Transverse colon (tissue), 4 donors: ENCODE measurements at places on chromosomes 7 and 10. TPM values are rescaled to one million over a fixed set of nuclear protein-coding genes. Genes with fewer than 3 reads are reported as not detected.

GRCh38 chr7:127437837-127438236 lies 45.3 kb upstream of the ZNF800 start:
- no peak for DNase-seq

- no peak for DNase-seq
Observed at GRCh38 chr10:101575091-101575490, 13.0 kb downstream of the POLL start.

DNA sequence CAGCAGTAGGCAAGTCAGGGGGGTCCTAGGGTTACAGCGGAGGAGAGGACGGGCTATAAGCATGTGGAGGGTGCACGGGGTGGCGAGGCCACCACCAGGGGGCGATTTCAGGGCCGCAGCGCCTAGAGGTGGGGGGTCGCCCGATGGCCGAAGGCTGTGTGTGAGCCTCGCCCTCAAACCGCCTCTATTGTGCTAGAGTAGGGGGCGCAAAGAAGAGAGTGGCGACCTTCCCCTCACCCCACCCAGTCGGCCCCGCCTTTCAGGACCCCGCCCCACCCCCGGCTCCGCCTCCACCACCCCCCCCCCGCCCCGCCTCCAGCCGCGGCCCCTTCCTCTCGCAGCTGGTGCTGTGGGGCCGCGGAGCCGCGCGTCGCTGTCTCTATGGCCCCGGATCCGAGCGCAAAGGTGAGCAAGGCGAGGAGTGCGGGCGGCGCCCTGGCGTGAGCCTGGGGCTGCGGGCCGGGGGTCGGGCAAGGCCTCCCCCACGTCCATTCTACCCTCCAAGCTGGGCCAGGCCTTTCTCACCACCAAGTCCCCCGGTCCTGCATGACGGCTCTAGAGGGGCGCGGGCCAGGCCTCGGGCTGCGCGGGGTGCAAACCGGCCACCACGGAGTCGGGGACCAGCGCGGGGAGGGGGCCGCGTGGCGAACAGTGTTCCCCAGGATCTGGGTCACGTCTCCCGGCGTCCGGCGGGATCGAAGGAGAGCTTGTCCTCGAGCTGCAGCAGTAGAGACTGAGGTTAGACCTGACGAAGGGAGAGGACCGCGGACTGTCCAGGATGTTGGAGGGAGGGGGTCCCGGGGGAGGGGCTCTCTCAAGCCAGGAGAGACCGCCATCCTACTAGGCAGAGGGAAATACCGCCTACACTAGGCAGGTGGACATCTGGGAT lies at the start of gene SEMA4G:
Gene SEMA4G (plus strand): TSS at position 318 of the 889 bp plus-strand sequence. CDS start 3,409 bp downstream, outside the sequence.
- peak; percentile 59 for DNase-seq

- DNase-seq: no peak
Observed at GRCh38 chr7:2732388-2732787, 44.4 kb downstream of the AMZ1 start.

Gene CASTOR2
- 4.5 TPM for total RNA-seq

GRCh38 chr10:57260175-57260574 lies 899.1 kb upstream of the ZWINT start:
- no peak for DNase-seq

Gene ADARB2
- 2.5 TPM for total RNA-seq

DNA sequence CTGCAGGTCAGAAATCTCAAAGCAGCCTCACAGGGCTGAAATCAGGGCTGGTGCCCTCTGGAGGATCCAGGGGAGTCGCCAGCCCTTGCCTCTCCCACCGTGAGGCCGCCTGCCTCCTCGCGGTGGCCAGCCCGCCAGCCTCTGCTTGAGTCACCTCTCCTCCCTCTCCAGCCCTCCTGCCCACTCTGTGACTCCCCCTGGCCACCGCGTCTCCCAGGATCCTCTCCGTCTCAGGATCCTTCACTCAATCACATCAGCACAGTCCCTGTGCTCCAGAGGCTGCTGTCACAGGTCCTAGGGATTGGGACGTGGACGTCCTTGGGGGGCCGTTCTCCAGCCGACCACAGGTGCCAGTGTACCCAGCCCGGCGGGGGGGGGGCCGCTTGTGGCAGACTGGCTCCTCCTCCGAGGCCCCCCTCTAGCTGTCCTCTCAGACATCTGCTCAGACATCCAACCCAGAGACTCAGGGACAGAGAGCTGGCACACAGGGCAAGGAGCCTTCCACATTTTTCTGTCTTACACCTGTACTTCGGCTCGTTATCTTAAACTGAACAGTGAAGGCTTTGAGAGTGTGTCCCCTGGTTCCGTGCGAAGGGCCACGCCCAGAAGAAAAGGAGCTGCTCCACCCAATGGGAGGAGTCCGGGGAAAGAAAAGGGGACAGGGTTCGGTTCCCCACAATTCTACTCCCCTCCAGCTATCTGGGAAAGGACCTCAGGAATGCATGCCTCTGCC lies 9.4 kb upstream of the PPP2R2D start:
- DNase-seq: no peak

DNA sequence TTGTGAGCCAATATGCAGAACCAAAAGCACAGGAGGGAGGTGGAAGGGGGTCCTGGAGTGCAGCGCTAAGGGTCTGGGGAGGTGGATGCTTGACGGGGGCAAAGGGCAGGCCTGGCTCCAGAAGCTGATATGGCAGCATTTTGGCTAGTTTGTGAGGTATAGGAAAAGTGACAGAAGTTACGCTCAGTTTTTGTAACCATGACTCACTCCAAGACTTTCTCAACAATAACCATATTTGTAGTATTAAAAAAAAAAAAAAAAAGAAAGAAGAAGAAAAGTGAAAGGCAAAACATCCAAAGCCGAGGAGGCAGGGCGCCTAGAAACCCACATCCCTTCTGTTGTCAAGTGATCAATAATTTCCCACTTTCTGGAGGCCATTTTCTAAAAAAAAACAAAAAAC lies 92.3 kb downstream of the RNF216 start:
- DNase-seq: no peak

- DNase-seq: no peak
Observed at GRCh38 chr7:132270517-132270916, 305.8 kb downstream of the PLXNA4 start.

Gene HGF
- 1.8 TPM for total RNA-seq

Gene COBL
- total RNA-seq: 62.4 TPM

Gene TDRD1
- 0.14 TPM for total RNA-seq

Gene MLXIPL
- 106 TPM for total RNA-seq

DNA sequence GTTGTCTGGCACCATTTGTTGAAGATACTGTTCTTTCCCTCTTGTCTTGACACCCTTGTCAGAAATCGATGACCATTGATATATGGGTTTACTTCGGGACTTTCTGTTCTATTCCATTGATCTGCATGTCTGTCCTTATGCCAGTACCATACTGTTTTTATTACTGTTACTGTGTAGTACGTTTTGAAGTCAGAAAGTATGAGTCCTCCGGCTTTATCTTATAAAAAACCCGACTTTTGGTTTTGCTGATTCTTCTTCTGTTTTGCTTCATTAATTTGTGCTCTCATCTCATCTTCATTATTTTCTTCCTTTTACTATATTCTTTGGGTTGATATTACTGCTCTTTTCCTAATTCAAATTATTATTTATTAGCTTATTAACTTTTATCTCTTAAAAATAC lies 52.4 kb downstream of the MAPK8 start:
- no peak for DNase-seq

- DNase-seq: no peak
Observed at GRCh38 chr7:13414181-13414580, 575.3 kb downstream of the ETV1 start.

Gene CFAP46
- not detected for total RNA-seq

DNA sequence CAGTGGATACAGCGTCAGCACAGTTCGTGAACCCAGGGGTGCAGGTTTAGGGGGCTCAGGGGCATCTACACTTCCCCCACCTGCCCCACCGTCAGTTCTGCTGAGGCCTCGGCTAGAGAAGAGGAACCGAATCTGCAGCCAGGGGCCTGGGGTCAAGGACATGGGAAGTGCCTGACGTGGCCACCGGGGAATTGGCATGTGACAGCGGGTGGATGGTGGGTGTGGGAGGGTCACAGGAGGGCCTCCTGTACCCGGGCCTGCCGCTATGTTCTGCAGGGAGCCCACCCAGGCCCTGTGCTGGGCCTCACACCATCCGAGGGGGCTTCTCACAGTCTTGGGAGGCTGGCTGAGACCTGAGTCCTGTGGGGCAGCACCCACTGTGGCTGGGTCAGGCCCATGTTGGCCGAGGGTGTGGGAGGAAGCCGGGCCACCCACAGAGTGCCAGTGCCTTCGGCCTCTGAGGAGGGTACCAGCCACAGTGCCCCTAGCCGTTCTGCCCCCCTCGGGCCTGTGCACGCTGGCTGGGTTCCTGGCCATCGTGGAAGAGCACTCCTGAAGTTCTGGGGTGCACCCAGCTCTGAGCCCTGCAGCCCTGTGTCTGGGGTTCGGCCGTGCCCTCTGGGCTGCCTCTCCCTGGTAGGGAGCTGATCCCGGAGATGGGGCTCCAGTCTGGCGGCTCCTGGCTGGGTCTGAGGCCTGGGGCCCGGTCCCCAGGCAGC lies 5.9 kb downstream of the TTYH3 start:
- peak; percentile 67 for DNase-seq

DNA sequence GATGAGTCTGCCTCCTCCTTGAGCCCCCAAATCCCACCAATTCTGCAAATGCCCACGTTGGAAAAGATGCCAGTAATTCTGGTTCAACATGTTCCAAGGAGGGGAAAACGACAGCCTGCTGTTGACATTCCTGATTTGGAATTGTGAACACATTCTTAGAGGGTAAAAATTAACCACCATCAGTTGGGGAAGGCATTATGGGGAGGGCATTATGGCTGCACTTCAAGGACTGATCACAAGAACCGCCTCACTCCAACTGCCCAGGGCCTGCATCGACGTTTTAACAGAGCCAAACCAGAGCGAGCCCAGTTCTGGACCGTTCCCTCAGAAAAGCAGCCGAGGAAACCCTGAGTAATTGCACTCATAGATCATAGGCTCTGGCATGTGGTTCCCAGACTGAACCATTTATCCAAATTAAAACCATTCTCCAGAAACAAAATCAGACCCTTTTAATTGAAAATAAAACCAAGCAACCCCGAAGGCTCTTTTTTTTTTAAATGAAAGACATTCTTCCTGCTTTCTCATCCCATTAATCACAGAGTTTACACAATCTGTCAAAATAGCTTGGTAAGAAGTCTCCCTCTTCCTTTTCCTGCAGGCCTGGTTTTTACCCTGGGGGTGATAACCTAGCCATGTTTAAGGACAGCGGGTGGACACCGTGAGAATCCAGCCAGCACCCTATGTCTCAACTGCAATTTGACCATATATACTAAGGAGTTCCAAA lies 8.0 kb downstream of the TNS3 start:
- no peak for DNase-seq

DNA sequence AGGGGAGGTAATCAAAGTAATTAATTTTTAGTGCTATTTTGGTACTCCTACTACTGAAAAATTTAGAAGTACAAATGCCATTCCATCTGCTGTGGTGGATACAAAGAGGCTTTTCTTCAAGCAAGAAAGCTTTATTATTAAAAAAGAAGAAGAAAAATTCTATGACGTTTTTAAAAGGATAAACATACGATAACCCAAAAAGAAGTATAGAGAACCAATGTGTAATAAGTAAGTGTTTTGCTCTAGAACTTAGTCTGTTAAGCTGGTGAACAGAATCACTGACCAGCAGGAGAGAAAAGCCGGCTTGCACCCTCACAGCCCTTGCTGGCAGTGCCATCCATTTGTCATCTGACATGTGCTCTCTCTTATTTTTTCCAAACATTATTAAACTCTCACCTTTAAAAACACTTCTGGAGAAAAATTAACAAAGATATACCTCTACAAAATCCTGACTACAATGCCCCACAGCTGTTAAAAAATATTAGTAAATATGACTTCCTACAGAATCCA lies 81.5 kb downstream of the SRPK2 start:
- DNase-seq: no peak

Gene GRK5
- total RNA-seq: 111 TPM

Gene PTF1A
- not detected for total RNA-seq

GRCh38 chr10:71814922-71815411 lies 36.1 kb downstream of the PSAP start:
- DNase-seq: no peak

GRCh38 chr10:63273577-63273976 lies 140.4 kb downstream of the NRBF2 start:
- DNase-seq: no peak

Gene PHTF2
- total RNA-seq: 25.8 TPM

Gene RASA4B
- total RNA-seq: 12.7 TPM

DNA sequence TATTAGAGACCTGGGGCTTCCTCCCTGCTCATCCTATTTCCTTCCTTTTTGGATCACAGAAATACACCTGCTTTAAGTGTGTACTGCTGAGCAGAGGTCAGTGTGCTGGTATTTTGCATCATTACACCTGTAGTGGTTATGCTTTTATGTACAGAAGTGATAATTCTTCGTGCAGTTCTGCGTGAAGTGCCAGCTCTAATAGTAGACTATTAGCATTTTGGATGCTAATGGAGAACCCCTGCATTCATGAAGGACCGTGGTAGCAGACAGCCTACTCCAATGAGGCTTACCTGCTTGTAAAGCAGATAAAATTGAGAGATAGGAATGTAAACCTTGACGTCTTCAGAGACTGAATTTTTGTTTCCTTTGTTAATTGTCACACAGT lies 114.3 kb downstream of the CDK14 start:
- no peak for DNase-seq

DNA sequence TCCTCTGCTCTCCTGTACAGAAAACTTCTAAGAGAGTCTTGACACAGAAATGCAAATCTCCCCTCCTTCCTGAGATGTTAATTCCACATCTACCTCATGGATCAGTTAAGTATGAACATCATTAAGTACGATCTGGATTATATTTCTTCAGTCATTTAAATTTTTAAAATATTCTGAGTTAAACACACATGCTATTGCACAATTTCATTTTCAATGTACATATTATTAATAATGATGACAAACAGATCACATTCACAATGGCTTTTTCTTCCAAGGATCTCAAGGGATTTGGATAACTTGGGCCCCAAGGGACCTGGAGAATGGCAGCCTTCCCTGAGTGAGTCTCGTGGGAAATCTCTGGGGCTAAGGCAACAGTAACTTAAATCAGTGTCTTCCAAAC lies 16.2 kb downstream of the BEND7 start:
- DNase-seq: no peak

- no peak for DNase-seq
Observed at GRCh38 chr7:75983471-75984129, 10.8 kb downstream of the TMEM120A start.

DNA sequence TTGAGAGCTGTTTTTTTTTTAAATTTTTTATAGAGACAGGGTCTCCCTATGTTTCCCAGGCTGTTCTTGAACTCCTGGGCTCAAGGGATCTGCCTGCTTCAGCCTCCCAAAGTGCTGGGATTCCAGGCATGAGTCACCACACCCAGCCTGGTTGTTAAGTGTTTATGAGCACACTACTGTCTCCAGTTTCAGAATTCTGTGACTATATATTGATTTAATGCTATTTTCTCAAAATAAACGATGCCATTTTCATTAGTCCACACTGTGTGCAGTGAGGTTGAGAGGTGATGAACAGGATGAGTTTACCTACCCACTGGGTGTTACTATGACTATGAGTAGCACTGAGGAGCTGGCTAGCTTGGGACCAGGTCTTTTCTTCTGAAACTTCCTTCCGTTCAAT lies 110.9 kb upstream of the FAM180A start:
- DNase-seq: no peak

- no peak for DNase-seq
Observed at GRCh38 chr10:3484306-3485056, 300.5 kb downstream of the KLF6 start.

- no peak for DNase-seq
Observed at GRCh38 chr7:25522727-25523126, 294.4 kb upstream of the NPVF start.
